Bronchial smooth muscle cell (primary cell): ENCODE measurements at places on chromosomes 7 and 10. TPM values are rescaled to one million over a fixed set of nuclear protein-coding genes. Genes with fewer than 3 reads are reported as not detected.

CRHR2 gene
- not detected in 2 replicates for total RNA-seq

SNX10 gene
- 0.09 TPM in 1 of 2 replicates, not detected in the other for total RNA-seq

WIPF3 gene
- total RNA-seq = under 0.01 TPM in 1 of 2 replicates, not detected in the other

PTPRN2 gene
- total RNA-seq = under 0.01 and 0.34 TPM in 2 replicates

TAS2R3 gene
- 1.3 and 1.5 TPM in 2 replicates for total RNA-seq

CALML3 gene
- not detected in 2 replicates for total RNA-seq

TDRD1 gene
- 0.16 TPM in 1 of 2 replicates, not detected in the other for total RNA-seq

GBX1 gene
- not detected in 2 replicates for total RNA-seq

HYAL4 gene
- not detected in 2 replicates for total RNA-seq

MACROH2A2 gene
- 11.0 and 13.1 TPM in 2 replicates for total RNA-seq

KRIT1 gene
- 28.9 and 40.2 TPM in 2 replicates for total RNA-seq

IL6 gene
- total RNA-seq = 0.94 and 3.3 TPM in 2 replicates

ABCF2 gene
- total RNA-seq = 31.0 and 42.7 TPM in 2 replicates

A1CF gene
- total RNA-seq = under 0.01 TPM in 1 of 2 replicates, not detected in the other
